CD4-positive, alpha-beta memory T cell (primary cell): ENCODE measurements at places on chromosomes 11 and 22. TPM values are rescaled to one million over a fixed set of nuclear protein-coding genes. Genes with fewer than 3 reads are reported as not detected.
A peak's percentile ranks its signal among the peaks of the same experiment; 100 is the strongest.

DNA sequence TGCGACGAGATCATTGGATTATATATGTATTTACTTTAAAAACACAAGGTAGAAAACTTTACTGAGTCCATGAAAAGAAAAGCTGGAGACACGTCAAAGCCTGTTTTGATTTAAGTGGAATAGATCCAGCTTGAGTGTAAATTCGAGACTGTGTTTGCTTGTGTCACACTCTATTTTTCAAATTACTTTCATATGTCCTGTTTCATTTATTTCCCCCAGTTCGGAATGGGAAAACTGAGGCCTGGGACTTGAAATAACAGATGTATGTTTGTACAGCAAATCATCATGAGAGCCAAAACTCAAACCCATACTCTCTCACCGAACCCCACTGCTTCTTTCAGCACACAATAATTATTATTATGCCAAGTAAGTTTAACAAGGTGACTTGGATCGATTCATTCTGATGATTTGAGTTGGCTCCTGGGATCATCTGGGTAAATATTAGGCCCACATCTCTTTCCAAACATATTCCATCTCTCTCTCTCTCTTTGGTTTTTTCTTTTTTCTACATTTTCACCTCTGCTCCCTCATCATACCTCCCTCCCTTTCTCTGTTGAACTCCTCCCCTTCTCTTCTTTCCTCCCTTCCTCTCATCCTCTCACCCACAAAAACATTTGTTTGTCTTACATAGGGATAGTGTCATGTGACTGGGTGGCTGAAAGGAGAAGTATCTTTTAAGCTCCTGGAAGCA is 21.2 kb downstream of the FZD4 start:
- DNase-seq, result no peak

GRCh38 chr11:7578276-7578955 is 64.6 kb downstream of the PPFIBP2 start:
- no peak for DNase-seq

DNA sequence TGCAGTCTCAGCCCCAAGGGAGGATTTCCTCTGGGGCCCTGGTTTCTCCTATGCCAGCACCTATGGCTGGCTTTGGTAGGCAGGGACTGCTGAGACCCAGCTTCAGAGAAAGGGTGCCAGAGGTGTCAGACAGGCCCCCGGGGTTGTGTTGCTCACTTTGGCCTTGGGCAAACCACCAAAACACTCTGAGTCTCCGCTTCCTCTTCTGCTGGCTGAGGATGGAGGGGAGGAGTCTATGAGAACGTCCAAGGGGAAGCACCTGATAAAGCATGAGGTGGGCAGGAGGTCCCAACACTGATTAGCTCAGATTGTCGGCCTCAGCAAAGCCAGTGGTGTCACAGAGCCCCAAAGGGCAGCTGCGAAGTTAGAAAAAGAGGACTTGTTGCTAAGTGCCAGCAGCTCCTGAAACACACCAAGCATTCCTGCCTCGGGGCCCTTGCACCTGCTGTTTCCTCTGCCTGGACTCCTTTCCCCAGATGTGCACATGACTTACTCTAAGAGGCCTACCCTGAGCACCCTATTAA is 10.5 kb downstream of the SMTNL1 start:
- no peak for DNase-seq

DNA sequence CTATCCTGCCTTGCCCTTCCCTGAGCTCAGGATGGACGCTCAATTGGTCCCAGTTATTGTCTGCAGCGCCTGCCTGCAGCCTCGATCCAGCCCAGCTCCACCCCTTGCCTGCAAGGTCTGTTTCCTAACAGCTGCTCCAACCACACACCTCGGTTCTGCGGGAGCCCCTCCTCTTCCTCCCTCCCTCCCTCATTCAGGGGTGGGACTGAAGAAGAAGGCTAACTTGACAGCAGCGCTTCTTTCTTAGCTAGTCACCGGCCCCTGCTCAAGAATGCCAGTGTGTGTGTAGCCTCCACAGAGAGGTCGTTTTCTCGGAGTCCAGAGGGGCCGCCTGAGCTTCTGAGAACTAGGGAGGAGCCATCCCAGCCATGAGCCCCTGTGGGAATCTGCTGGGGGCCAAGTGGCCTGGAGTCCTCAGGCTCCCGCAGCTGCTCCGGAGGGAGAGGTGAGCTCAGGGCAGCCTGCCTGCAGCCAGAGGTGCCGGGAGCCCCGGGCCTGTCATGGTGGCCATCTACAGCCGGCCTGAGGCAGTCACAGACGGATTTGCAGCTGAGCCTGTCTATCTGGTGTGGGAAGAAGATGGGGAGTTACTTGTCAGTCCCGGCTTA is 36.1 kb downstream of the LIMK2 start:
- peak; percentile 61 for DNase-seq

- DNase-seq, result no peak
Measured at GRCh38 chr11:18794956-18795355, 3.4 kb upstream of the PTPN5 start.

- no peak for DNase-seq
Measured at GRCh38 chr11:96293598-96294021, 49.4 kb downstream of the MAML2 start.

GRCh38 chr11:126930091-126930841 is 70.3 kb downstream of the KIRREL3 start:
- DNase-seq, result no peak

DNA sequence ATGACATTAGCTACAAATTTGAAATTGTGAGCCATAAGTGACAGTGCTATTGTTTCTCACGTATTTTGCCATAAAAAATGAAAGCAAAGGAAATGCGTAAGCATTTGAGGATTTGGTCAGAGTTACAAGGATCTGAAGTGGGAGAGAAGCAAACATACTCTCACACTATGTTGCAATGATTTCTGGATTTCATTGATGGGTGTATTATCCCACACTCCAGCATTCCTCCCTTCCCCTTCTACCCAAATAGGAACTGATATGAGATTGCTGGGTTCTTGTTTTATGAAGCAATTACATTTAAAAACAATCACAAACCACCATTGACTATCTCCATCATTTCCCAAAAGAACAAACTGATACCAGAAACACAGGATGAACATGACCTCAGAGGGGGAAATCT is 314.0 kb upstream of the CTSC start:
- DNase-seq, result no peak

- DNase-seq, result no peak
Measured at GRCh38 chr11:114886644-114887265, 208.4 kb downstream of the NXPE2 start.

- DNase-seq, result no peak
Measured at GRCh38 chr11:125239585-125240560, 75.3 kb downstream of the PKNOX2 start.

DNA sequence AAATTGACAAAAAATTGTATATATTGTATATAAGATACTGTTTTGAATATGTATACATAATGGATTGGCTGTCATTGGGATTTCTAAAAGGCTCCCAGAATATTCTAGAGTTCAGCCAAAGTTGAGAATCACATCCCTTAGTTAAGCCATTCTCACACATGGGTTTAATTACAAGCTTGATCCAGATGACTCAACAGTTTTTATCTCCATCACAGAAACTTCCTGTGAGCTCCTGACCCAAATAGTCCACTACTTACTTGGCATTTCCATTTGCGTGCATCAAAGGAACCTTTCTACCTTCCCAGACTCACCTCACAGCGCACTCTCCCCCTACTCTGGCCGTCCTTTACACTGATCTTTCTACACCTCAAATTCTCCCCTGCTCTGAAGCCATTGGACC is 184.8 kb upstream of the ARHGAP20 start:
- no peak for DNase-seq

- DNase-seq, result no peak
Measured at GRCh38 chr11:12214751-12215150, 104.4 kb downstream of the MICAL2 start.

- DNase-seq, result no peak
Measured at GRCh38 chr22:27218012-27218920, 560.9 kb downstream of the MIAT start.

DNA sequence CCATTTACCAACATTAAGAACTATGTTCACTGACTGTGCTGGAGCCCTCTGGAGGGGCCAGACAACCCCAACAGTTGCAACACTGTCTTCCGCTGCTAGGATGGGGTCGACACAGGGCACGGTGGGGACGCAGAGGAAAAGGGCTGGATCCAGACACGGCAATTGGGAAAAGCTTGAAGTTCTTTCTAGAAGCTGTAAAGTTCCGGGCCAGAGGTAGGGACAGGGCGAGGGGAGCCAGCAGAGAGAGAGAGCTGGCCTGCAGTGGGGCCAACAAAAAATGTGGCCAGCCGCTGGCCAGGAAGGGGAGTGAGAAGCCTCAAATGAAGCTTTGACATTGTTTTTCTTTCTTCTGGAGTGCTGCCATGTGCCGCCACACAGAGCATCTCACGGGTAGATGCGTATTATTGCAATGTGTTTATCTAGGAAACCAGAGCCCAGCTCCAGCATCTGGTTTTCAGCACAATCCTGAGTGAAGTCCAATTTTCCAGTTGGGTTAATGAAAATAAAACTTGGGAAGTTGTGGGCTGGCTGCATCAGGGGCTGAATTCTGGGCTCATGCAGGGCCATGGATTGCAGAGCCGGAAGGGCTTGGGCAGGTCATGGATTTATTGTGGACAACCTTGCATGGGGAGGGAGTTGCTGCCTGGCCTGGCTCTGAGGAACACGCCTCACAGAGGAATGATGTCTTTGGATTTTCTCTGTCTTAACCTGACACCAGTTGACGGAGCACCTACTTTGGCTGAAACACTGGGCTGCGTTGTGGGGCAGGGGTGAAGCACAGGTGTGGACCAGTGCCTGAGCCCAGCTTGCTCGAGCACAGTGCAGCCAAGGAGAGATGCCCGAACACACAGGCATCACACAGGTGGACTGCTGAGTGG is 67.6 kb upstream of the AMPD3 start:
- no peak for DNase-seq

GRCh38 chr11:44885065-44885810 is 65.4 kb downstream of the TP53I11 start:
- DNase-seq, result no peak

DNA sequence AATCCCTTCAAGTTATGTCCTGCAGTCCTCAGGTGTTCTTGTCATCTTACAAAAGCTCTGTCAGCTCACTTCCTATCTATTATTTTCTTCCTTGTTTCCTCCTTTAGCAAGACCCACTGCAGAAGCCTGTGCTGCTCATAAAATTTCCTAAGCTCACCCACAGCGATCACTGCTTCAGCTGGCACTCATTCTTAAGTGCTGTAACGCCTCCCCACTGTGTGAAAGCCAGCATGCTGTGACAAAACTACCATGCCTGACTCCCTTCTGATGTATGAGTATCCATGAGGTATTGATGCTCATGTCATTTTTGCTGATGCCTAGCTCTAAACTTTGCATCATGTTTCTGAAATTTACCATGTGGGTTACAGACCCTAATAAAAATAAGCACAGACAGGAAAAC is 41.5 kb upstream of the CNTN5 start:
- no peak for DNase-seq

DNA sequence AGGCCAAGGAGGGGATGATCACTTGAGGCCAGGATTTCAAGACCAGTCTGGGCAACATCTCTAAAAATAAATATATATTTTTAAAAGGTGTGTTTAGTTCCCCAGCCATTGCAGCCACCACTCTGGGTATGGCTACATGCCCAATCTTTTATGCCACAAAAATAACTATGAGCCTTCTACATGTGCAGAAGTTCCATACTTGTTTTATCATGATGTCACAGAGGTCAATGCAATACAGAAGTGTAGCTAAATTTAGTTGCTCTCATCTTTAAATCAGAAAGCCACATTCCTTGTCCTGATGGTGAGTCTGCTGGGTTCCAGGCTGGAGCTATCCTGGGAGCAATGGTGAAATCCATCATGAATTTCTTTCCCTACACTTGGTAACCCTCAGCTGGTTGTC is 436.3 kb downstream of the DYNC2H1 start:
- no peak for DNase-seq

DNA sequence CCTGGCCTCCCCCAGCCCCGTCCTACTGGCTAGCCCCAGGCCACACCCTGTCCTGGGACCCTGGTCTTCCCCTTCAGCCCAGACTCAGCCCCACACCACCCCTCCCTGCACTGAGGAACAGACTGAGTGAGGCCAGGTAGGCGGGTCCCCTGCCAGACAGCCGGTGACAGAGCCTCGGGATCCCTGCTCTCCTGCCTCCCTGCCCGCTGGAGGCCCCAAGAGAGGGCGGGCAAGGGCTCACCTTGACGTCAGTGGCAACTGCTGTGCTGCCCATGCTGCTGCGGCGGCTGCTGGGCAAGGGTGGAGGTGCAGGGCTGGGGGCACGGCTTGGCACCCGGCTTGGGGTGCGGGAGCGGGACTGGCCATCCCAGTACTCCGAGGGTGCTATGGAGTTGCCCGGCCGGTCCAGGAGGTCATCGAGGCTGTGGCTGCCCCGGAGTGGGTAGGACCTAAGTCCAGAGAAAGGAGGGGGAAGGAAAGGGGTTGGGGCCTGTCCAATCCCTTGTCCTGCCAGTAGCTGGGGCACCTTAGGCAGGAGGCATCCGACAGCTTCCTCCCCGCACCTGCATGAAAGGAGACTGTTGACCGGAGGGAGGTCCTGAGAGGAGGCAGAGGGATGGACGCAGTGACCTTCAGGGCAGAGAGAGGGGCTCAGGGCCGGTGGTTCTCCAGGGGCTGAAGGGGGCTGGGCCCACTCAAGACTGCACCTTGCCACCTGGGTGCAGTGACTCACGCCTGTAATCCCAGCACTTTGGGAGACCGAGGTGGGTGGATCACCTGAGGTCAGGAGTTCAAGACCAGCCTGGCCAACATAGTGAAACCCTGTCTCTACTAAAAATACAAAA is 2.2 kb upstream of the SLC16A8 start:
- no peak for DNase-seq

GRCh38 chr22:43670513-43670912 is 141.6 kb downstream of the EFCAB6 start:
- no peak for DNase-seq

DNA sequence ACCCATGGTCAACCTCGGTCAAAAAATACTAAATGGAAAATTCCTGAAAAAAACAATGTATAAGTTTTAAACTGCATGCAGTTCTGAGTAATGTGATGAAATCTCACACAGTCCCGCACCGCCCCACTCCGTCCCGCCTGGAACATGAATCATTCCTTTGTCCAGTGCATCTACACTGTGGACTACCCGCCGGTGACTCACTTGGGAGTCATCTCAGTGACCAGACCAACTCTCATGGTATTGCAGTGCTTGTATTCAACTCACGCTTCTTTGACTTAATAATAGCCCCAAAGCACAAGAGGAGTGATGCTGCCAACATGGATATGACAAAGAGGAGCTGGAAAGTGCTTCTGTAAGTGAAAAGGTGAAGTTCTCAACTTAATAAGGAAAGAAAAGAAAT is 48.8 kb downstream of the ARHGAP32 start:
- no peak for DNase-seq

Gene SCUBE2
- not detected for total RNA-seq

Gene C22orf15
- total RNA-seq, result 1.9 TPM

Gene CDKN1C
- 4.9 TPM for total RNA-seq

Gene TP53I11
- total RNA-seq, result 4.0 TPM

Gene SLC22A12
- not detected for total RNA-seq

Gene RASGRP2
- total RNA-seq, result 463 TPM

Gene DRD2
- total RNA-seq, result not detected

Gene CWC15
- 69.4 TPM for total RNA-seq

Gene CCDC15
- 2.6 TPM for total RNA-seq
